ENCODE measurements at places on chromosomes 16 and 17. TPM values are rescaled to one million over a fixed set of nuclear protein-coding genes. Genes with fewer than 3 reads are reported as not detected.

DNA sequence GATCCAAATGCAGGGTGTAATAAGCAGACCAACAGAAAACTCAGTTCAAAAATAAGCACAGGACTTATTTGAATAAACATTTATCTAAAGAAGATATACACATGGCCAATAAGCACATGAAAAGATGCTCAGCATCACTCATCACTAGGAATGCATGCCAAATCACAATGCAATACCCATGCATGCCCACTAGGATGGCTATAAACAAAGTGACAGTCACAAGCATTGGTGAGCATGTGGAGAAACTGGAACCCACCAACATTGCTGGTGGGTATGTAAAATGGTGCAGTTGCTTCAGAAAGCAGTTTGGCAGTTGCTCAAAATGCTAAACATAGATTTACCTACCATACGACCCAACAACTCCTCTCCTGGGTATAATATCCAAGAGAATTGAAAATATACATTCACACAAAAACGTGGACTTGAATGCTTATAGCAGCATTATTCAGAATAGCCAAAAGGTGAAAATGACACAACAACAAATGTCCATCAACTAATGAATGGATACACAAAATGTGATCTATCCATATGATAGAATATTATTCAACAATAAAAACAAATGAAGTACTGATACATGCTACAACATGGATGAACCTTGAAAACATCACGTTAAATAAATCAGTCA lies 20.1 kb downstream of the UBE2O start:
- H3K27me3 ChIP-seq: no peaks in the 10 kb centered on the region
- H3K27ac ChIP-seq: no peak overlapping the region
- DNase-seq: no peak
- H3K4me1 ChIP-seq: peaks cover 9% of the 10 kb centered on the region
- no peaks in the 10 kb centered on the region for H3K36me3 ChIP-seq

Gene FZD2
- 7.4 TPM for total RNA-seq

- H3K4me3 ChIP-seq: no peak overlapping the region
- DNase-seq: no peak
- no peaks in the 10 kb centered on the region for H3K27me3 ChIP-seq
- H3K4me1 ChIP-seq: peaks cover 7% of the 10 kb centered on the region
- peaks cover 56% of the 10 kb centered on the region for H3K36me3 ChIP-seq
Measured at GRCh38 chr17:75063626-75064025, 16.6 kb downstream of the KCTD2 start.

Gene PEX12
- total RNA-seq: 15.9 TPM

- no peaks in the 10 kb centered on the region for H3K27me3 ChIP-seq
- H3K4me1 ChIP-seq: no peaks in the 10 kb centered on the region
- no peak overlapping the region for H3K4me3 ChIP-seq
- no peak overlapping the region for H3K27ac ChIP-seq
Measured at GRCh38 chr16:47109361-47109760, 34.4 kb downstream of the NETO2 start.

- H3K36me3 ChIP-seq: no peaks in the 10 kb centered on the region
- H3K4me3 ChIP-seq: no peak overlapping the region
- H3K27me3 ChIP-seq: no peaks in the 10 kb centered on the region
- H3K4me1 ChIP-seq: no peaks in the 10 kb centered on the region
Measured at GRCh38 chr17:60959011-60959410, 281.4 kb downstream of the BCAS3 start.

DNA sequence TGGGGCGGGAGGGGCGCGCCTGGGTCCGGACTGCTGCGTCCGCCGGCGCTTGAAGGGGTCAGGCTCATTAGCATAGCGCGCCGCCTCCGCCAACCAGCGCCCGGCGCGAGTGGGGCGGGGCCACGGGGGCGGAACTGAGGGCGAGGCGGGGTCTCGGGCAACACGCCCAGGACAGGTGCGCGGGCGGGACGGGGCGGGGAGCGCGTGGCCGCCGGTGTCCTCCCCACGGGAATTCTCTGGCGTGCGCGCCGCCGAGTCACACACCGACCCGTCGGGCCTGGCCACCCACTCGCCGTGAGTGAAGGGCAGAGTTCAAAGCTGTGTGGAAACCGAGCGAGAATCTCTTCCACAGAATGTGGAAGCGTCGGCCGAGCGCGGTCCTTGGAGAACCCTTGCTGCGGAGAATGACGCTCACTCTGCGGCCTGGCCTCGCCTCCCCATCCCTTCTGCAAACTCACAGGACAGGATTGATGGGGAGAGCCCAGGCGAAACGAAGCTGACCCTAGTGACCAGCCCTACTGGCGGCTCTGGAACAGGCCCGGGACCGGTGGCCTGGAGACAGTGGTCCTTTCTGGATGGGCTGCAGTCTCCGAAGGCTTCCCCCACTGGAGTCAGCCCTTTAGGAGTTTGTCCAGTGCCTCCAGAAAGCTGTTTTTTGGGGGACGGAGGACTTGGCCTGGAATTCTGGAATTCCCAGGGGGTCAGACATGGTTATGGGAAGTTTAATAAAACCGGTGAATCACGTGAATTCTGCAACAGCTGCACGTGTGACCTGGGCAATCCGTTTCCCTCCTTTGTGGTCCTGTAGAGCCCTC lies at the start of gene SNAI3:
Gene SNAI3 (minus strand): TSS at position 69 of the 815 bp plus-strand sequence. CDS start 101 bp downstream, outside the sequence.
- no peak for DNase-seq
- H3K4me1 ChIP-seq: peaks cover 26% of the 10 kb centered on the region
- no peak within 1 kb of the TSS for H3K27ac ChIP-seq
- peak within 1 kb of the TSS; percentile 24 for H3K4me3 ChIP-seq
- peaks cover 56% of the 10 kb centered on the region for H3K27me3 ChIP-seq

Data from spinal cord (tissue), 10 donors.